GM12865 (cell line): ENCODE measurements at places on chromosomes 16 and 17.

GRCh38 chr17:21460358-21460757, 84.2 kb downstream of the KCNJ12 start:
- DNase-seq, result no peak

GRCh38 chr16:71627731-71628181, 1.8 kb downstream of the MARVELD3 start:
- no peak for DNase-seq

GRCh38 chr17:77498791-77499698, 358.3 kb downstream of the SEC14L1 start:
- no peak for DNase-seq

DNA sequence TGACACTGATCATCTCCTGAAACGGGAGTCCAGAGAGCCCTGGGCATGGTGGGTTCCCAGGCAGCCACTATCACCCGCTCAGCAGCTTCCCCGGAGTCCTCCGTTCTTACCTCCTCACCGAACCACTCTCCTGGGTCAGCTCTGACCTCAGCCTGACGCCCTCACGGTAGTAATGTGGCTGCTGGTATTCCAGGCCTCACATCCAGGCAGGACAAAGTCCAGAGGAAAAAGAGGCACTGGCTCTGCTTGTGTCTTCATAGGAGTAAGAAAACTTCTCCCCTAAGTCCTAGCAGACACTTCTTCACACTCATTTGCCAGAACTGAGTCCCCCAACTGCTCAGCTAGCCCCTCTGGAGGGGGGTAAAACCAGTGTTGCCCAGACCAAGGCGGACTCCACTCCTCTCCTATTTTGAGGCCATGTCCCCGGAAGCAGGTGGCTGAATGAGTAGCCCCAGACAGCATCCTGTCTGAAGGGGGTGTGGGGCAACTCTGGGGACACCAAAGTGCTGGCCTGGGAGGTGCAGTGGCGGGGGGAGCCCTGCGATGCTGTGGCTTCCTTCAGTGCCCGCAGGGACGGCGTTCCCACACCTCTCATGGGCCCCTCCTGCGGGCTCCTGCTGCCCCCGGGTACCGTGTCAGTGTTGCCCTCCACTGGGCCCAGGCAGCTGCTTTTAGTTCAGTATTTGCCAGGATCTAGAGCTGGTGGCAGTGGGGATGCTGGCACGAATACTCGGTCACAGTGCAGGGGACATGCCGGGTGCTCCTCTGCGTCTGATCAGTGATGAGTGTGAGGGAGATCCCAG, 5.4 kb downstream of the FSCN2 start:
- peak; percentile 33 for DNase-seq

- DNase-seq, result peak; percentile 48
Observed at GRCh38 chr16:73306901-73307413, 259.0 kb upstream of the ZFHX3 start.

- no peak for DNase-seq
Observed at GRCh38 chr17:17120701-17121100, 78.4 kb downstream of the MPRIP start.

- DNase-seq, result no peak
Observed at GRCh38 chr16:16067127-16067526, 117.7 kb downstream of the ABCC1 start.

GRCh38 chr16:76241755-76242154, 35.4 kb upstream of the CNTNAP4 start:
- no peak for DNase-seq

DNA sequence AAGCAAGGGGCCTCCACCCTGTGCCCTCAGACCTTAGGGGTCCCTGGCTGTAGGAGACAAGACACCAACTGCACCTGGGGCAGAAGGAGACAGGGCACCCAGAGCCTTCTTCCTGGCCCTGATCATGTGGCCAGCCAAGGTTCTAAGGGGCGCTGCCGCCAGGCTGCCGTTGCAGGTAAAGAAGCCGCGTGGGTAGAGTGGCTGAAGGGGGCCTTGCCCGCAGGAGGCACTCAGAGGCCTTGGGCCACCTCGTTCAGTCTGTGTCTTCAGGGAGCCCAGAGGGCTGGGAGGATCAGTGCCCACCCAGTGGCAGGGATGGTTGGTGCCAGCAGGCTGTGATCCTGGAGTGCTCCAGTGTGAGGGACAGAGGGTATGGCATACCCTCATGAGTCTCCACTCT, 1.6 kb upstream of the AATK start:
- no peak for DNase-seq

- DNase-seq, result no peak
Observed at GRCh38 chr16:67760206-67760955, 41.3 kb upstream of the GFOD2 start.

DNA sequence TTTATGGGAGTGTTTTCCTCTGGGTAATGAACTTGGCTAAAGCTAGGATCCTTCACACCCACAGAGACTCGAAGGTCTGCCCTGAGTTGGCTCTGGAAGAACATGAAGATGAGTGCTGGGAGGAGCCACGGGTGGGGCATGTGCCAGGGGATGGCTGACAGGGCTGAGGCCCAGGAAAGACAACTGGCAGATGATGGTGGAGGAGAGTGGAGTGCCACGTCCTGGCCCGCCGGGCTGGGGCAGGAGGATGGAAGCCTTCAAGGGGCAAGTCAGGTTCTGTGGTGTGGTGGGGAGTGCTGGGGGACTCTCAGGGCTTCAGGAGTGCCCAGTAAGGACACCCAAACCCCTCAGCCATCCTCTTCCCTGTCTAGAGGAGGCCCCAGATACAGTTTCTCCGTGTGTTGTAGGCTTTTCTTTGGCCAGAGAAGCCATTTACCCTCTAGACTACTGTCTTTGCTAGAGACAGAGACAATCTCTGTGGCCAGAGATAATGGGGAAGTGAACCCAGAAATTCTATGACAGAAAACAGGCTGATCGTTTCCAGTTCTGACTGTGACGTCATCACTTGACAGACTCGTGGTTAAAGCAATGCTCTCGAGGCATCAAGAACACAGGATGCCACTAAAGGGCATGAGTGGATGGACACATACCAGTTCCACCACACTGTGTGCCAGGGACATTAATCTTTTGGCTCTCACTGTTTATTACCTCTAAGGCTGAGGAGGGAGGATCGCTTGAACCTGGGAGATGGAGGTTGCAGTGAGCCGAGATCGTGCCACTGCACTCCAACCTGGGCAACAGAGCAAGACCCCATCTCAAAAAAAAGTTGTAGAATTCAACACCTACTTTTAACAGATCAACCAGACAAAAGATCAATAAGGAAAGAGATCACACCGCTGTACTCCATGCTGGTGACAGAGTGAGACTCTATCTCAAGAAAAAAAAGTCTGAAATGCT, 18.6 kb upstream of the SLC5A10 start:
- peak; percentile 47 for DNase-seq

- no peak for DNase-seq
Observed at GRCh38 chr17:50487213-50488096, 8.8 kb downstream of the RSAD1 start.

GRCh38 chr17:43211480-43212402, at the start of gene TMEM106A:
Gene TMEM106A, plus strand, starts transcription at chr17:43211875. Its CDS starts 1,167 bp downstream, at chr17:43213042.
- DNase-seq, result peak; percentile 89

DNA sequence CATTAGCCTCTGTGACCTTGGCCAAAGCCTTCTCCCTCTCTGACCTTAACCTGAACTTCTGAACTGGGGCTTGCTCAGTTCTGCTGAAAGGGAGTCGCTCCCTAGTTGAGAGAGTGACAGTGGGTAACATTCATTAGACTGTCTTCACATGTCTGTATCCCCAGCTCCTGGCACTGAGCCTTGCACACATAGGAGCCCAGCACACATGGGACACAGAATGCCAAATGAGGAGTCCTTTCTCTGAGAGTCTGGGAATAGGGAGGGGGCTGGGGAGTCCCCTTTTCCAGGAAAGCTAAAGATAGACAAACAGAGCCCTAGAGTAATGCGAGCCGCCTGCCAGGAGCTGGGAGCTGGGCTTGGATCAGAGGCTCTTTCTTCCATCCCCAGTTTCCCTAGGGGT, 2.5 kb downstream of the TAC4 start:
- no peak for DNase-seq

DNA sequence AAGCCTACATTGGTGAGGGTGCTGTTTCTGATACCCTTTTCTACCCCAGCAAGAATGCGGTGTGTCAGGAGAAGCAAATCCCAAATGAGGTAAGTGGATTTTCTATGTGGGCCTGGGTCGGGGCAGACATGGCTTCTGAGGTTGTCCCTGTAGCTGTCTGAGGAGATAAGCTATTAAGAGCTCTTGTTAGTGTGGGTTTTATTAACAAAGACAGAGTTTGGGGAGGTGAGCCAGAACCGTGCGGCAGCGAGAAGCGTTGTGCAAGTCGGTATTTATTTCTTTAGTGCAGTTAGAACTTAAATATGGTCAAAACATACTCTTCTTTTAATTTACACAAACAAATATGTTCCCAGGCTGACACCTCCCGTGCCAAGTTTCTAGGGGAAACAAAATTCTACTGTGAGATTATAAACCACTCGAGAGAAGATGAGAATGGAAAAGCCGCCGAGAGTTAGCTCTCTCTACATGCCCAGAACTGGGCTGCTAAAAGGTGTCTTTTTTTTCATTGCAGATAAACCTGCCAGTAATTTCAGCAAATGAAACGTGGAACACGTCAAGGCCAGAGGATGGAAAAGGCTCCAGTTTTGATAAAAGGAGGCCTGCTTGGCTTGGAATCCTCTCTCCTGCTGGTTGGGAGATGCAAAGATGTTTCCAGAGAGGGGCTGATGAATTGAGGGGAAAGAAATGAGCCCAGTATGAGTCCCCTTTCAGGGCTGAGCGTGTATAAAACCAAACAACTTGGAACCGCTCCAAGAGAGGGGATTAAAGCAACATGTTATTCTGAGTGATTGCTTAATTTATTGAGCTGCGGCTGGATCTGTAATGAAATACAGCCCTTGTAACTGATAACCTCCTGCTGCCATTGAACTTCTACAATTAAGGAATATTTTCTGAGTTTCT, 254.6 kb downstream of the MRTFB start:
- DNase-seq, result no peak

- DNase-seq, result no peak
Observed at GRCh38 chr17:7756968-7757367, 39.4 kb downstream of the DNAH2 start.

DNA sequence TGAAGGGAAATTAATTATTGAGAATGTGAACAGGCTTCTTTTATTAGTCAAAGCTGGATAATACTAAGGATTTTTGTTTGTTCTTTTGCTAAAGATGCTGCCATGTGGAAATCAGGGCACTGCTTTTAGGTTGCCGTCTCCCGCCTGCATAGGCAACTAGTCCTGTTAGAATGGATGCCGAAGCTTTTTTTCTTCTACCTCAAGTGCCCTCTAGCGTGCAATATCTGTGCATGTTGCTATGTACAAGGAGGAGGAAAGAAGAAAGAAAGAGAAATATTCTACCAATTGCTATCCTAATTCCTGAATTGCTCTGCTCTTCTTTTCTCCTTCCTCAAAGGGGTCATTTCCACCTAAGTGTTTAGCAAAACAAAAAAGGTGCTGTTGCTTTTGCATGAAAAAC, 5.2 kb upstream of the CDH8 start:
- peak; percentile 8 for DNase-seq

- DNase-seq, result peak; percentile 40
Observed at GRCh38 chr16:4529085-4530060, 9.2 kb downstream of the CDIP1 start.

DNA sequence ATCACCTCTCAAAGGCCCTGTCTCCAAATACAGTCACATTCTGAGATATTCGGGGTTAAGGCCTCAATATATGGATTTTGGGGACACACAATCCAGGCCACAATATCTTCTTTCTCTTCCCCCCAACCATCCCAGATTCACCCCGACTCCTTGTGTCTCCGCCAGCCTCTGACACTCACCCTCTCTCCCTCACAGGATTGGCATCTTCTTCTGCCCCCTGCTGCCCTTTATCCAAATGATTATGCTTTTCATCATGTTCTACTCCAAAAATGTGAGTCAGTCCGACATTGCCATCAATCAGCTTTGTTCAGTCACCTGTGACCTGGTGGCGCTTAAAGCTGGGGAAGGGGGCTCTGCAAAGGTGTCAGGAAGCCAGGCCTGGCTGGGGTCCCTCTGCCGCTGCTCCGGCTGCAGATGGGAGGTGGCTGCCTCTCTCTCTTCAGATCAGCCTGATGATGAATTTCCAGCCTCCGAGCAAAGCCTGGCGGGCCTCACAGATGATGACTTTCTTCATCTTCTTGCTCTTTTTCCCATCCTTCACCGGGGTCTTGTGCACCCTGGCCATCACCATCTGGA, 35.1 kb downstream of the GDE1 start:
- DNase-seq, result no peak

DNA sequence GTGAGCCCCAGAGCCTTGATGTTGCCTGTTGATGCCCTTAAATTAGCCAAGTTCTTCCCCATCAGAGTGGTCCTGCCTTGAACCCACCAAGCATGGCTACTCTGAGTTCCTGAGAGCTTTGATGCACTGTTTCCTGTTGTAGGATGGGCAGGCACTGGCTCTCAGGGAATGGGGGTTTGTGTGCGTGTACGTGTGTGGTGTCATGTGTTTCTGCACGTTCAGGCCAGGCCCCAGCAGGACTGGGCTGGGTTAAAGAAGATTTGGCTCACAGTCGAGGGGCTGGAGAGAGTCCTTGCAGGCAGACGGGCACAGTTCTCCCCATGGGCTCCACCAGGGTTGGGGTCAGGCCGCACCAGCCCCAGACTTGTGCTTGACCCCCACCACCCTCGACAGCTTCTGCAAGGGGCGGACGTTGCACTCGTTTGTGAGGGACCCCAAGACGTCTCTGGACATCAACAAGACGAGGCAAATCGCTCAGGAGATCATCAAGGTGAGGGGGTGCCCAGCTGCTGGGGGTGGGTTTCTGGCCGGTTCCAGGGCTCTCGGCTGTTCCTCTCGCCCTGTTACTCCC, 23.4 kb upstream of the LGALS9 start:
- no peak for DNase-seq

DNA sequence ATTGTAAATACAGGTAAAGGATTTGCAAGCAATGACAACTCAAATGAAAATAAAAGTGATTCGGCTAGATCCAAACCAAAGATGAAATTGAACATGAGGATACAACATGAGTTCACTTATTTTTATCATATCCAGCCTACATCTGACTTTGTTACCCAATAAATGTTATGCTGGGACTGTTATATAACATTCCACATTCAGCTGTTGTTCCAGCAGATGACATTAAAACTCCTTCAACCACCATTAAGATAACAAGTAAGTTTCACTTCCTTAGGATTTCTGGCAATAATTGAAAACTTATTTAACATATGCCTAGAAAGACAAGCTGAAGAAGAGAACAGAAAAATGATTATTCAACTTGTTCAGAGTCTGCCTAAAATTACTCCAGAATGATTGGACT, 729.4 kb downstream of the CDH11 start:
- DNase-seq, result no peak

- DNase-seq, result no peak
Observed at GRCh38 chr16:74465851-74466685, 44.8 kb upstream of the CLEC18B start.

- no peak for DNase-seq
Observed at GRCh38 chr16:30755955-30756780, 5.7 kb downstream of the CFAP119 start.
